ENCODE measurements at places on chromosomes 11 and 22. TPM values are rescaled to one million over a fixed set of nuclear protein-coding genes. Genes with fewer than 3 reads are reported as not detected.

DNA sequence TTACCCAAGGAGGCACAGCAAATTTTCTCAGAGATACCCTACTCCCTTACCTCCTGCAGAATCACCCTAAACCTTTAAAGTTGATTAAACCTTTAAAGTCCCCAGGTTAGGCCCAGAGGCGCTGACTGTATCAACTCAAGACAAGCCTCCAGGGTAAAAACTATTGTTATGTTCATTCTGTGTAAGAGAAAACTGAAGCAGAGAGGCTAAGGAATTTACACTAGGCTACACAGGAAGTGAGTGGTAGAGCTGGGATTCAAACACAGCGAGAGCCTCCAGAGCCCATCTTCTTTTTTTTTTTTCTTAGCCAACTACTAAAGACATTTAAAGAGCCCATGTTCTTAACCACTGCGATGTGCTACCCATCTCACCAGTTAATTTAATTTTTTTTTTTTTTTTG lies 56.3 kb upstream of the GRK3 start:
- no peak for DNase-seq

TP53AIP1 gene
- total RNA-seq: 0.24 TPM

DNA sequence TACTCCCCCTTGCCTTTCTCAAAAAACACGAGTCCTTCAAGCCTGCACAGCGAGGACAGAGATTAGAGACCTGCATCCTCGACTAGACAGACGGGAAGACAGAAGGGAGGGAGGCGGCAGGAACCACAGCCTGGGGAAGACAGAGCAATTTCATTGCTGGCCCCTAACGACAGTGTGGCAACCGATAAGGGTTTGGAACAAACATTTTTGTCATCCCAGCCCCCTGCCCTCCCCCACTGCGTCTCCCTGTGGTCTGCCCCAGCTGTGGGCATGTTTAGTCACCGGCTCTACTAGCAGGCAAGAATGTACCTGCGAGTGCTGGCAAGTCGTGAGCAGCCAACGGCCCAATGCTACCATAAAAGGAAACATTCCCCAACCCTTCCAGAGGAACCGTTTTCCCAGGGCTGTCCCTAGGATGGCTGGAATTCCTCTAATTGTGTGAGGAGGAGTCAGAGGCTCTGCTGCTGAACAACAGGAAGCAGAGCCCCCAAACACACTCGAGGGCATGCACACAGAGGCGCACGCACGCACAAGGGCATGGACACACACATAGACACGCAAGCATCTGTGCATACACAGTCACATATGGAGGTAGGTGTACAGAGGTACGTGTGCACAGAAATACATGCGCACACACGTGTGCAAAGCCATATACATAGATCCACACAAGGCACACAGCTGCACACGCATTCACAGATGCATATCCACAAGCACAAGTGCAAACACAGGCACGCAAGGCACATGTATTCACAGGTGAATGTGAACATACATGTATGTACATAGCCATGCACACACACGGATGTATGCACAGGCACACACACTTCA lies 58.3 kb downstream of the MYH9 start:
- no peak for DNase-seq

SERHL2 gene
- 2.8 TPM for total RNA-seq

BARX2 gene
- 186 TPM for total RNA-seq

- no peak for DNase-seq
Observed at GRCh38 chr22:44413211-44413610, 84.8 kb downstream of the RTL6 start.

OR51I1 gene
- not detected for total RNA-seq

PTPN5 gene
- total RNA-seq: 0.48 TPM

OR52A1 gene
- total RNA-seq: not detected

PGA5 gene
- total RNA-seq: 2.9 TPM

GRCh38 chr11:35145271-35145670 lies 6.3 kb downstream of the CD44 start:
- no peak for DNase-seq

GRCh38 chr11:31656051-31656450 lies 146.5 kb downstream of the ELP4 start:
- no peak for DNase-seq

GRCh38 chr11:126146454-126147192 lies 64.8 kb downstream of the RPUSD4 start:
- no peak for DNase-seq

KRTAP5-1 gene
- not detected for total RNA-seq

Data from type B pancreatic cell (in vitro differentiated cells).